ENCODE measurements at places on chromosomes 11 and 22.

GRCh38 chr11:2393941-2394817, 6.4 kb upstream of the TSSC4 start:
- DNase-seq, result no peak

- DNase-seq, result no peak
These were observed 26.1 kb upstream of the CABP7 start for GRCh38 chr22:29693671-29694070.

DNA sequence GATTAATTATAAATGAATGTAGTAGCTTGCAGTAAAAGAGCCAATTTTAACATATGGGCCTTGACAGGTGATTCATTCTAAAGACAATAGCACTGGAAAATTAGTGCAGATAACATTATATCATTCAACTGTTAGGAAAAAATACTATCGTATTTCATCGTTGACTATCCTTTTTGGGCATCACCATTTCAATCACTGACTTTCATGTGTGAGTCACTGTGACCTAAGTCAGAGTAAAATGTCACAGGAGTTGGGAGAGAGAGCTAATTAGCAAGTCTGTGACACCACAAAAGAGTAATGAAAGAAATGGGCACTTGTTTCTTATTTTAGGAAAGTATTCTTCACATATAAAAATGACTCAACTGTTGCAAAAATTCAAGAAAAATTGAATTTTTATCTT, 253.8 kb upstream of the CNTN5 start:
- no peak for DNase-seq

GRCh38 chr11:16179676-16180075, 176.7 kb downstream of the SOX6 start:
- no peak for DNase-seq

DNA sequence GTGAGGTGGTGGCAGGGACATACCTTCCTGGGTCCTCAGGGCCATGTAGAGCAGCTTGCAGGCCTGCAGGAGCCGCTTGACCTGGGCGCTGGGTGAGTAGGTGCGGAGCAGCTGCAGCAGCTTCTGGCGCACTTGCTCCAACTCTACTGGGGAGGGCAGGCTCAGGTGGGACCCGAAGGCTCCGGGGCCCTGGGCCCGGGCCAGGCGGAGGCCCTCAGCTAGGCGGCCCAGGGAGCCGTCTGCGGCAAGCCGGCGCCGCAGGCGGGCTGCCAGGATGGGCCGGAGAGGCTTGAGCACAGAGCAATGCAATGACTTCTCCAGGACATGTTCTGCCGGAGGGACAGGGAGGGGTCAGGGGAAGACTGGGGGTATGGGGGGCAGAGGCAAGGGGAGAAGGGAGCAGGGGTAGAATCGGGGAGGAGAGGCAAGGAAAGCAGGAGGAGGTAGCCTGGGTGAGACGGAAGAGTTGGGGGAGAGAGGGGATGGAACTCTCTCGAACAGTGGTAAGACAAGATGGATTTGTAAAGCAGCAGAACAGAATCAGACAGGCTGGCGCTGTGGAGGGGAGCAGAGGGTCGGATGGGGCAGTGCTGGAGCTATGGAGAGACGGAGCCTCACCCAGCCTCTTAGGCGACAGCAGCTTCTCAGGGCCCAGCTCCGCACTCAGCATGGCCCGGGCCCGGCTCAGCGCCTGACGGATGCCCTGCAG, 2.2 kb downstream of the RIN1 start:
- DNase-seq, result no peak

DNA sequence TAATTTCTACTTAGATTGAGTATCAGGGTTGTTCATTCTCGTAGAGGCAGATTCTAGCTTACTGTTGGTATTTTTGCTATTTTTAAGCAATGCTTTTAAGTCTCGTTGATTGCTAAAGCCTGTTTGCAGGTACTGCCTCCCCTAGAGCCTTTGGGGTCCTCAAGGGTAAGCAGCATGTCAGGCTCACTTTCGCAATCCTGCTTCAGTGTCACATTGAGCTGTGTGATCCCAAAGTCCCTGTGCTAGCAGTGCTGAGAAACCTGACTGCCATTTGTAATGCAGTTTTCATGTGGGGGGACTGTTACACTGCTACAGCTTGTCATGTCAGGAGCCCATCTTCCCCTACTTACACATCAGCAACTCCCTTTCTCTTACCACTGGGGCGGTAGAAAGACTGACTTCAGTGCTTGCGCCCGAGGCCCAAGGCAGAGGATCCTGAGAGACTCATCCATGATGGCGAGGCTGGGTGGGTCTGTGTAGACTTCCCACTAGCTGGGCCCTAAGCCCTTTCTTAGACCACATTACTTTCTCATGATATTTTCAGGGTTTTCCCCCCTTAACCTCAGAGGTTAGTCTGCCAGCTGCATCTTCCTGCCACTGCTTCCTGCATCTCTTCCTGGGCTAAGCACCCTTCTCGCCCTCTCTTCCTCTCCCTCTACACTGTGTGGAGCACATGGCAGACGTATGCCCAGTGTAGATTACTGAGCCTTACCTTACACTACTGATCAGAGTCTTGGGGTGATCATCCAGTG, 40.8 kb upstream of the ST14 start:
- DNase-seq, result no peak

GRCh38 chr11:31640611-31641010, 131.0 kb downstream of the ELP4 start:
- no peak for DNase-seq

DNA sequence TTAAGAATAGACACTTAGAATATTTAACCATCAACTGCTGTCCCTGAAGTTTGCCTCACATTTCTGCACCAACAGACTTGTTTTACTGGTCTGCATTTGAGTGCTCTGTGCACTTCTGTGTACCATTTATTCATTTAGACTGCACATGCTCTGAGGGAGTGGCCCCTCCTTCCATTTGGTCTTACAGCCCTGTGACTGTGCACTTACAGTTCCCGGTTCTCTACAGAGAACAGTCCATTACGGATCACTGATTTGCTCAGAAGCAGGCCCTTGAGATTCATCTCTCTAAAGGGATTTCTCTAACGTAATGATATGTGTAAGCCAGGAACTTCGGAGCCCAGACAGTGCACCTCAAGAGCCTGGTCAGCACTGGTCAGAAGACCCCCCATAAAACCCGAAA, 247.3 kb upstream of the BLID start:
- no peak for DNase-seq

GRCh38 chr11:114192841-114193389, 103.3 kb upstream of the NNMT start:
- DNase-seq, result no peak

Measured in SIG-M5 (cell line).